Esophagus squamous epithelium (tissue), 5 donors: ENCODE measurements at places on chromosomes 3 and 15. TPM values are rescaled to one million over a fixed set of nuclear protein-coding genes. Genes with fewer than 3 reads are reported as not detected.

WDR93 gene
- total RNA-seq = not detected

DNA sequence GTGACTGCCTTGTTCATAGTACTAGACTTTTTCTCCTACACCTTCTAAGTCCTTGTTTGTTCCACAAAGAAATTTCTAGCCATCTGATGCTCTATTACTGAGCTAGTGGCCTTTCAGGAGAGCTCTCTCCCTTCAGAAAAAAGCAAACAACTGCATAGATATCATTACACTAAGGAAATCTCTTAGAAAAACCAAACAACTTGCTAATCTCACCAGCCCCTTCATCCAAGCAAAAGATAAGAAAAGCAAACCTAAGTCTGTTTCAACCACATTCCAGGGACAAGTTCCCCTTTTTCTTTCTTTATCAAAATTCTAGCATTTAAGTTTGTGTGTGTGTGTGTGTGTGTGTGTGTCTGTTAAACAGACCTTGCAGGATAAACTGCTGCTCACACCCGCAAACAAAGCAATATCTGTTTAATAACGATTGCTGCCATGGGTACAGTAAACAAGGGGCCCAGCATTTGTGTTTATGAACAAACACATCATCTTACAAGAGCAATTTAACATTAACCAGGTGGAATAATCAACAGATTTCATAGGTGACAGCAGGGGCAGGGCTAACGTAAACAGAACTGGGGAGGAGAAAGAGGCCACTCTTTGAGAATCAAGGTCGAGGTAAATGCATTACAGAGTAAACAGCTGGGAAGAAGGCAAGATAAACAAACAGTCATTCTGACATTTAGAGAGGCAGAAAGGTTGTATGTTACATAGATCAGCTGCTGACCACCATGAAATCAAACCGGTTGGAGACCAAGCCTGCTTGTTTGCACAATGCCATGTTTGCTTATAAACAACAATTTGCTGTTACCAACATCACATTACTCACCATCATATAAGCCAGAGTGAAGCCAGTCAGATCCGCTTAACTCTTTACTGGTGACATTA lies 375.1 kb downstream of the FOXP1 start:
- no peak for DNase-seq

DNA sequence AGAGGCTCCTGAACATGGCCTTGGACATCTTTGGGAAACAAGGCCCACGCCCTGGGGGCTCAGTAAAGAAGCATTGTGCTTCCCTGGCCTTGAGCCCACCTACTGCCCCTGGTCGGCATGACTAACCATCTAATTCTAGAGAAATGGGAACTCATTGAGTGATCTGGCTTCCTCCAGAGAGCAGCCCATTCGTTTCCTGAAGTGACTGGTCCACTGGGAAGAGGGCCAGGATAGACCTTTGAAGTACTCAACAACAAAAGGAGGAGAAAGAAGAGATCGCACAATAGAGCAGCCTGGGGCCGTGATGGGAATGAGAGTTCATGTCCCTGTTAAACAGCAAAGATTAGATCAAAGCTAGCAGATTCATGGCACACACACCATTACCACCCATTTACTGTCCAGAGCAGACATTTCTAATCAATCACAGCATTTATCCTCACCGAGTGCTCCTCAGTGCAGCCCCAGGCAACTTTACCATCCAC lies 514.4 kb upstream of the PROK2 start:
- DNase-seq = no peak

LRRC3B gene
- total RNA-seq = not detected

GRCh38 chr3:16767006-16767405 lies 117.7 kb upstream of the PLCL2 start:
- DNase-seq = no peak

DNA sequence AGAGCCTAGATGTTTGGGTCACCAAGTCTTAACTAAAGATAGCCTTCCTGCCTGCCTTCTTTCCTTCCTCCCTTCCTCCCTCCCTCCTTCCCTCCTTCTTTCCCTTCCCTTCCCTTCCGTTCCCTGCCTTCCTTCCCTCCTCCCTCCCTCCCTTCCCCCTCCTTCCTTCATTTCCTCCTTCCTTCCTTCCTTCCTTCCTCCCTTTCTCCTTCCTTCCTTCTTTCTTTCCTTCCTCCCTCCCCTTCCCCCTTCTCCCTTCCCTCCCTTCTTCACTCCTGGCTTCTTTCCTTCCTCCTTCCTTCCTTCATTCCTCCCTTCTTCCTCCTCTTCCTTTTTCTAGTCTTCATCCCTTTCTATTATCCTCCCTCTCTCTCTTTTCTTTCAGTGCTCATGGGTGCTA lies 2.0 kb downstream of the DNAJB8 start:
- no peak for DNase-seq
